ENCODE measurements at places on chromosomes 5 and 9. TPM values are rescaled to one million over a fixed set of nuclear protein-coding genes. Genes with fewer than 3 reads are reported as not detected.
A peak's percentile ranks its signal among the peaks of the same experiment; 100 is the strongest.

DNA sequence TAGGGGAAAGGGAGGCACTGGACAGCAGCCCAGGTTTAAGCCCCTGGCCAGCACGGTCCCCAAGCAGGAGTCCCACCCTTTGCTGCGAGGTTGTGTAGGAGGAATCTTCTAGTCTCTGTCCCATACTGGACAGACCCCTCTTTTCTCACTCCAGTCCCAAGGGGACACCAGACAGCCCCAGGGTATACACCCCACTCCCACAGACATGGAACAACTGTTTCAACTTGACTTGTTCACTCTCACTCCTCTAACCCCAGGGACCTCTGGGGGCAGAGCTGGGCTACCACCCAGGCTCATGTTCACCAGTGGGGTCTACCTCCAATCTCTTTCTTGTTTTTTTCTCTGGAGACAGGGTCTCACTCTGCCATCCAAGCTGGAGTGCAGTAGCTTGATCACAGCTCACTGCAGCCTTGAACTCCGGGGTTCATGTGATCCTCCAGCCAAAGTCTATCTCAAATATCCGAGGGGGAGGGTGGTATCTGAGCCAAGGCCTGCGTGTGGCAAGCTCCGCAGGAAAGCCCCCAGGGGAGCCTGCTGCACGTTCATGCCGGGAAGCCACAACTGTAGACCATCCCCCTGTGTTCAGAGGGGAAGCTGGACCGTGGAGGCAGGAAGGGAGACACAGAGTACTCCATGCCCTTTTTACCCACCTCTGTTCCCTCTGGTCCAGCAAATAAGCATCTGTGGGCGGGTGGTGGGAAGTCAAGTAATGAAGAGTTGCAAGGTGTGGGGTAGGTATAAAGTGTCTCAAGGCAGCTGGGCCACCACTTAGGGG lies 1.8 kb downstream of the PTGES2 start:
- DNase-seq, result no peak

- DNase-seq, result no peak
Observed at GRCh38 chr5:133938039-133938821, 30.2 kb downstream of the C5orf15 start.

GRCh38 chr5:157069949-157070348 lies 11.0 kb upstream of the HAVCR1 start:
- DNase-seq, result no peak

GRCh38 chr5:148961261-148962199 lies 101.3 kb downstream of the SH3TC2 start:
- no peak for DNase-seq

- DNase-seq, result no peak
Observed at GRCh38 chr9:87109231-87109631, 161.9 kb upstream of the GAS1 start.

DNA sequence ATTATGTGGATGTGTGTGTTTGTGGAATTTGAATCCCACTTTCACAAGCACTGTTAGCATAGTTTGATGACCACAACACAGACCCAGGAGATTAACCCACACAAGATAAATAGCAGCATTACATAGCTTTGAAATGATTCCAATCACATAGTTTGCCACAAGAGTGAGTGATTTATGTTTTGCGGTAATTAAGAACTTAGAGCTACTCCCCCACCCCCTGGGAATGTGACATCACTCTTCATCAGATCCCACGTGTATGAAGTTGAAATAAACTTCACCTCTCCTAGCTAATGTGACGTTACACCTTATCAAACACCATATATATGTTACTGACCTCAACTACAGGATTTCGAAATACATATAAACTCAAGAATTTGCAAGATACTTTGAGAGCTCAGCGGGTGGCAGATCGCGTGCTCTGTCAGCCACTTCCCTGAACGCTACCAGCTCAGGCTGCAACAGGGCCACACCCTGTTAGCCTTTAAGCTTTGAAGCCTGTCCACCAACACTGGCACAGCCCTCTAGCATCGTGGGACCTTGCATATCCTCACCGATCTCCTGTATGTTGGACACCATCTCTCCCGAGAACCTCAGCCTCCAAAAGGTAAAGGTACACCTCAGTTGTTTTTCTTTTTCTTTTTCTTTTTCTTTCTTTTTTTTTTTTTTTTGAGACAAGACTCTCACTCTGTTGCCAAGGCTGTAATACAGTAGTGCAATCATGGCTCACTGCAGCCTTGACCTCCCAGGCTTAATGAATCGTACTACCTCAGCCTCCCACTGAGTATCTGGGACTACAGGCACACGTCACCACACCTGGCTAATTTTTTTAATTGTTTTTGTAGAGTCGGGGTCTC lies 1.7 kb upstream of the AGTPBP1 start:
- DNase-seq, result no peak

- no peak for DNase-seq
Observed at GRCh38 chr9:101453776-101454570, 18.4 kb upstream of the ALDOB start.

DNA sequence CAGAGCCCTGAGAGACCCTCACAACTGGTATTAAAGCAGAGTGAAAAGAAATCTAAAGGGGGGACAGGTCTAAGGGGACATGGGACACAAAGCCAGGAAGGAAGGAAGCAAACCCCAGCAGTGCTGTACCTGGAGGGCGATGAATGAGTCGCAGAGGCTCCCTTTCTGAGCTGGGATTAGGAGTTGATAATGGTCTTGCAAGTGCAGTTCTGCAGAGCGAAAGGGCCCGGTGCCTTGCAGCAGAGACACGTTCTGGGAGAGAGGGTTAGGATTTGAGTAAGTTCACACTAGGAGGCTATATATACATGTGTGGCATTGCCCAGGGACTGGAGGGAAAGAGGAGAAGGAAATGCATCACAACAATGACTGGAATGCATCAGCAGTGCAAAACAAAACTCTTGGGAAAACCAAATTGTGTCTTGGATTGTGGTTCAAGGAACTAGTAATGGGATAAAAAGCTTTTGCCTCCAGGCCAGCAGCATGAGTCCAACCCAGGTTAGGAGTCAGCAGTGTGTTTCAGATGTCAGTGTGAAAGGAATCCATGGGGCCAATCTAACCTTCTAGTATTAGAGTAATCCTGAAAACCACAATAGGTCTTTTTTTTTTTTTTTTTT lies 38.8 kb upstream of the LIFR start:
- DNase-seq, result no peak

DNA sequence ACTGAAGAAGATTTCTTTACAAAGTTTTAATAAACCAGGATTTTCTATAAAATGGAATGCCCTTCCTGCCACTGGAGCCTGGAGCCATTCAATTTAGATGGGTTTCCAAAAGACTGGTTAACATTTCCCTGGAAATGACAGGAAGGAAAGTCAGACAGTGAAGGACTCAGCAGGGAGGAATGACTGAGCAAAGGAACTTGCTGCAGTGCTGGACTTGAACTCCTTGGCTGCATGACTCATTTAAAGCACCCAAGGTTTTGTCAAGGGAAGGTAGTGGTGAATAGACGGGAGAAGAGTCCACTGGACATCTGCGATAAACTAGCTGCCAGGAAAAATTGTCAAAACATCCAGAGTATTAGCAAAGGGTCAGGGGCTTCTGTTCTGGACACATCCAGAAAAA lies 163.8 kb upstream of the SLC28A3 start:
- no peak for DNase-seq

DNA sequence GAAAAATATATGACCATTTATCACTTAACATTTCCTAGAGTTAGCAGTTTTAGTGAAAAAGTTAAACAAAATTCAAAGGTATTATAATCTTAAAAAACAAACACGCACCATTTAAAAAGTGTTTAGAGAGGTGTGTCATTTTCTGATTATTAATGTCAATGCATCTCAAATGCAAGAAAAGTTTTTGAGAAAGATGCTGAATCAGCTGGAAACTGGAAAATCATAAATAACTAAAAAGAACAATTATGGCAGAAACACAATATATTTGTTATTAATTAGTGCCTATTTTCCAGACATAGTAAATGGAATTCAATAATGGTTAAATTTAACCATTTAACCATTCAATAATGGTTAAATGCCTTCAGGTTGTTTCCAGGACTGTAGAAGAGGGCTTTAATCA lies 64.9 kb downstream of the RICTOR start:
- no peak for DNase-seq

- DNase-seq, result no peak
Observed at GRCh38 chr5:589588-589987, 22.6 kb upstream of the CEP72 start.

DNA sequence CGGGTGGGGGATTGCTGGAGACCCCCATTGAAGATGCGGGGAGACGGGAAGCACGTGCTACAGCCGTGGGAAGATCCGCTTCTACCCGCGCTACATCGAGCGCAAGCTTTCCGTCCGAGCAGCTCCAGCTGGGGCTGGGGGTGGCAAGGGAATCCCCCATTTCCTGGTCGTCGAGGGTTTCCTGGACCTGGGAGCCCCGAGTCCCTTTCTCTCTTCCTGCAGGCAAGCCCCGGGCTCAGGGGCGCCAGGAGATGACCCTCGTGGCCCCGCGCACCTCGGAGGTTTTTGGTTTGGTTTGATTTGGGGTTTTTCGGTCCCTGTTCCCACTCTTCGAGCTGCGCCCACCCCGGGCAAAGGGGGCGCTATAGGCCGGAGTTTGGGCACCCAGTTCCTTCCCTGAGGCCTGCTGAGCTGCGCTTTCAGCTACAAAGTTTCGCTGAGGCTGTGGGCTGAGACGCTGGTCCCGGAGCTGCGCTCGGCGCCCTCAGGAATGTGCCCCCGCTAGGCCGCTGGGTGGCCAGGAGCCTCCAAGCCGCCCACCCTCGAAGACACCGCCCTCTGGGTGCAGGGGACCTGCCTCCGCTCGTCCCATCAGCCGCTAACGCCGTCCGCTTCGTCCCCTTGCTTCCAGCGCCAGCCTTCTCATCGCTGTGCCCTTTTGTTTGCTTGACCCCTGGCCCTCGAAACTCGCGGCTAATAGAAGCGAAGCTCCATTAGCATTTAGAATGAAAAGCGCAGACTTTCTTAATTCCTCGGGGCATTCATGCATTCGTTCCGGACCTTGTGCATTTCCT lies 2.9 kb downstream of the NR4A3 start:
- DNase-seq, result peak; percentile 71

- no peak for DNase-seq
Observed at GRCh38 chr9:35903049-35903448, 3.0 kb upstream of the HRCT1 start.

- no peak for DNase-seq
Observed at GRCh38 chr9:99294850-99295461, 72.9 kb downstream of the SEC61B start.

DNA sequence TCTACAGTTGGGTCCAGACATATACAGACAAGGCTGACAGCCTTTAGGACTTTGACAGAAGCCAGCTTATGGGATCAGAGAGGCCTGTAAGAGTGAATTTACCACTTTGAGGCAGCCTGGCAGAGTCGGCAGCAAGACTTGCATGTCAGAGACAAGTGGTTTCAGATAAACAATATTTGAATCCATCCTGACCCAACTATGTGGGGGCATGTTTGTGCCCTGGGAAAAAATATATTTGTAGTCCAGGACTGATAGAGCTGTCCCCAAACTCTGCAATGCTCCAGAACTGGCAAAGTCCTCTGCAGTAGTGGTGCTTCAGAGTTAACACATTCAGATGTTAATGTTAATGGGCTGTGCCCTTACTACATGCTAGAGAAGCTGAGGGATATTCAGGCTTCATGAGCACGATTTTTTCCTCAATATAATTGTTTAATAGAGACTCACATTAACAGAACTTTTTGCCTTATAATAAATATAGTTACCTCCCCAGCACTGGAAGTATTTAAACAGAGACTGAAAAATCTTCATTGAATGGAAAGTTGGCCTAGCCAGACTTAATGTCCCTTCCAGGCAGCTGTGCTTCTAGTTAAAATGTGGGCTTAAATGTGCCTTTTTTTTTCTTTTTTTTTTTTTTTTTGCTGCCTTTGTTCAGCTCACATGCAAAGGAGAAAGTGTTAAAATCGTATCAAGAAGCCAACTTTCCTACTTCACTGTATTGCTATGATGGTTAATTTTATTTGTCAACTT lies 42.9 kb downstream of the FEM1C start:
- DNase-seq, result no peak

DNA sequence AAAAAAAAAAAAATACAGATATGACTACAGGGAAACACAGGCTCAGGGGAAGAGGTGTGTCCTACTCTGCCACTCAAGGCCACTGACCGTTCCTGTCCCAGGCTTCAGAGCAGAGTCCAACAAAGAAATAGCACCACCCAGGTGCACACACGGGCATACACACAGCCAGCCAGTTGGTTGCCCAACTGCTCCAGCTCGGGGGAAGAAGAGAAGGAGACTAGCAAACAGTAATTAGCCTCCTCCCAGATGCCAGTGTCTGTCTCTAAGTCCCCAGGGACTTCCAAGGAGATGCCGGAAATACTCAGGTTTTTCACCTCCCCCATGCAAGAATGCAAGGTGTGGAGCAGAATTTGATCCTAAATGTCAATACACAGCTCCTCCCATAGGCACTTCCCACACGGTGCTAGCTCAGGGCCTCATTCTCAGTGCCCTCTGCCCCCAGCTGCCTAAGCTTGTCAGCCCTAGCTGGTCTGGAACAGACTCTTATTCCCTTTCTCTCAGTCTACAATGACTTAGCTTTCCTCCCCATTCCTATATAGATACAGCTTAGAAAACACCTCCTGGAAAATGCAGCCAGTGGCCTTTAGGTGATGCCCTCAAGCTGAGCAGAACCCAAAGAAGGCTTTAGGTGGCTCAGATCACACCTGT lies 1.7 kb downstream of the MYORG start:
- no peak for DNase-seq

GRCh38 chr5:138543730-138544104 lies 681 bp upstream of the ETF1 start:
- no peak for DNase-seq

GRCh38 chr9:15843316-15843715 lies 290.5 kb downstream of the CCDC171 start:
- no peak for DNase-seq

DNA sequence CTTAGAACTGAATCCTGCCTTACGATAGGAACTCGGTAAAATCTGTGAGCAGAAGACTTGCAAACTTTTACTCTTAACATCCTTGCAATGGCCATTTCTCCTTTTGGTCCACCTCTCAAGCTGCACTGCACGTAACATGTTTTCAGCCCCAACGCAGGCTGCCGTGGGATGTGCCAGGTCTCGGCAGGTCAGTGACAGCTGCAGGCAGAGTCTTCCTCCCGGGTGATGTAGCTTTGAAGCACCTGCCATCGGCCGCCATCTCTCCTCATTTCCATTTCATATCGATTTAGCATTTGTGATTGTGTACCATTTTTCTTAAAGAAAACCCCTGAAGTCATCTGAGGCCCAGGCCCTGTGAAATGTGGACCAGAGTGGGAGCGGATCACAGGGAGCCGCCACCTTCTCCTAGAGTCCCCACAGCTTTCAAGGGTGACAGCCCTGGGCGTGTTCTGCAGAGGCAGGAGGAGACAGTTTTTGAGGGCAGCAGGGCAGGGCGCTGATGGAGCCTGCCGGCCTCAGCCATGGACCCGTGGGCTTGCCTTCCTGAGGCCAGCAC lies 25.8 kb upstream of the LPCAT1 start:
- no peak for DNase-seq

GRCh38 chr5:88940713-88941112 lies 57.7 kb upstream of the MEF2C start:
- no peak for DNase-seq

The UNC13B gene
- total RNA-seq, result 36.2 TPM

The FBP2 gene
- total RNA-seq, result not detected

The PCDHGC4 gene
- 4.5 TPM for total RNA-seq

The CLK4 gene
- total RNA-seq, result 52.8 TPM

The SLC25A51 gene
- total RNA-seq, result 24.2 TPM
